T follicular helper cell (primary cell): ENCODE measurements at places on chromosomes 5 and 9.

DNA sequence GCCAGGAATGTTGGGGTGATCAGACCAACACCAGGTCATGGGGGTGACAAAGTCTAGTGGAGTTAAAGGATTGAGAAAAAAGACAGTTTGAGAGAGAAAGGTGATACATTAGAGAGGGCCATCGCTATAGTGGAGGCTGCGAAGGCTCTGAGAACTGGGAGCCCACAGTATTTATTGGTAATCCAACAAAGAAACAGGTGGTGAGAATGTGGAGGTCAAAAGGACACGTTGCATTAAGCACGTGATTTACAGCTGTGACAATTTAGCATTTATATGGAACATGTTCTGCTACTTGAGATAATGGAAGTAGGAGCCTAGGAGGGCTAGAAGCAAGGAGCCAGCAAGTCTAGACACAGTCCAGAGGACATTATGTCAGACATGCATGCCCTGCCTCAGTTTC is 2086.5 kb upstream of the C9orf72 start:
- no peak for DNase-seq

- no peak for DNase-seq
Measured at GRCh38 chr5:54366707-54367106, 56.3 kb upstream of the ARL15 start.

DNA sequence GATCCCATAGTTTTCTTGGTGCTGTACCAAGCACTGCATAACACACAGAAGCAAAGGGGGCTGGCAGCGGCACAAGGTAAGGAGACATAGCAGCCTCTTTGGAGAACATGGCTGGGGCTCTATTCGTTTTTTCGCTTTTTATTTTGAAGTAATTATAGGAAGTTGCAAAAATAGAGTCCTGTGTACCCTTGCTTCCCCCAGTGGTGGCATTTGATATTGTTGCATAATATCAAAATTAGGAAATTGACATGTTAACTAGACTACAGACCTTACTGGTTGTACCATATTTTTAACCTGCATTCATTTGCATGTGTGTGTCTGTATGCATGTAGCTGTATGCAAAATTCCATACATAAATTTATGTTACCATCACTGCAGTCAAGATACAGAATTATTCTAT is 6.6 kb upstream of the UBQLN1 start:
- DNase-seq: no peak

DNA sequence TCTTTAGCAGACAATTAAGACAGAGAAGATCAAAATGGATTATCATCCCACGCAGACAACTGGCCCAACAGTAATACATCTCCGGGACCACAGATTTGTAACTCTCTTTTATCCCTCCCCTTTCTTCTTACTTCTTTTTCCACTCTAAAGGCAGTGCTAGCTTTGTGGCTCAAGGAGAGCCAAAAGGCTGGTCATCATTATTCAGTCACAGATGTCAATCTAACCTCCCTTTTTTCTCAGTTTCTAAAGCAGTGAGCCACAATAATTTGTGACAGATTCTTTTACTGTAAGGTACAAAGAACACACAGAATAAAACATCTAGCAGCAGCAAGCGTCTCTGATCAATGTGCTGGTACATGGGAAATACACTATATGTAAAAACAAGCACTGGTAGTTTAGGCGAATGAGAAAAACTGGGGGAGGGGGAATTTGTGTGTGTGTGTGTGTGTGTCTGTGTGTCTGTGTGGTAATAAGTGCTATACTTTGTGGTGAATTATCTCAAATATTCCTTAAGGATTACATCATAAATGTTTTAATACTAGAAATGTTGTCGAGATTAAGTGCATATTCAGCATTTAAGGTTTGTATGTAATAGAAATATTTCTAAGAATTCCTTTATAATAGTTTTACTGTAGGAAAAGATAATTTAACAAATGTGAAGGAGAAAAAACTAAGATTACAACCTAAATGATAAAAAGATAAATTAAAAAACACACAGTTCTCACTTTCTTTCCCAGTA is 140.2 kb downstream of the DENND1A start:
- no peak for DNase-seq

- DNase-seq: no peak
Measured at GRCh38 chr9:131253891-131254491, 22.3 kb downstream of the FAM78A start.

- DNase-seq: no peak
Measured at GRCh38 chr5:32426440-32427151, 17.9 kb downstream of the ZFR start.

DNA sequence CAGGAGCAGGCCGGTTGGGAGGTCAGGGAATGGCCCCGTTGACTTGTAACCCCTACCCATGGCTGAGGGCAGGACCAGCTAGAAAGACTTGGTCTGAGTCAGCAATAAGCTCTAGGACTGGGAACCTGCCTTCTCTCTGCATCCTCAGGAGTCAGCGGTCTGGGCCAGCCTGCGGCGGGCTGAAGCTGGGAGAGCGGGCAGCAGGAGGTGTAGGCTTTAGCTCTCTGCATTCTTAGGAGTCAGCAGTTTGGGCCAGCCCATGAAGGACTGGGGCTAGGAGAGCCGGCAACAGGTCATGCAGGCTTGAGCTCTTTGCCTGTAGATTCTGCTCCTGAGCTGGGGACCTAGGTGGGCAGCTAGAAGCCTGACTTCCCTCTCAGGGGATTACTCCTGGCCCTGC is 6.4 kb upstream of the SMIM32 start:
- no peak for DNase-seq
